ENCODE measurements at places on chromosomes 3 and 15.

DNA sequence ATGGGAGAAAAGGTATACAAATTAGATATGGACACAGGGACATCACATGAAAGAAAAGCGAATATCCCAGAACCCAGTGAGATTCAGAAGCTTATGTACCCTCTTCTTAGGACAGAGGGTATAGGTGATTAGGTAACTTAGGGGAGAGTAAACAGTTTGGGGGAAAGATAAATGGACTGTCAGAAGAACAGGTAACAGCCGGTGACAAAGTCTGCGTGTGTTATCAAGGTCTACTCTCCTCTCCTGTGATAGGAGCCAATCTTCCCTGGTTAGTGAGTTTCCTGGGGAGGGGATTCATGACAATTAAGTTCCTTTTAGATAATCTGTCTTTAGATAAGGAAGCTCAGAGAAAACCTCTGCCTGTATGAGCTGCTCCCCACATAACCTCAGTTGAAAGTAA is 30.6 kb upstream of the SNRPN start:
- H3K27me3 ChIP-seq: no peaks in the 10 kb centered on the region
- H3K27ac ChIP-seq: no peak overlapping the region
- H3K36me3 ChIP-seq: no peaks in the 10 kb centered on the region
- no peaks in the 10 kb centered on the region for H3K4me1 ChIP-seq
- no peak for DNase-seq

DNA sequence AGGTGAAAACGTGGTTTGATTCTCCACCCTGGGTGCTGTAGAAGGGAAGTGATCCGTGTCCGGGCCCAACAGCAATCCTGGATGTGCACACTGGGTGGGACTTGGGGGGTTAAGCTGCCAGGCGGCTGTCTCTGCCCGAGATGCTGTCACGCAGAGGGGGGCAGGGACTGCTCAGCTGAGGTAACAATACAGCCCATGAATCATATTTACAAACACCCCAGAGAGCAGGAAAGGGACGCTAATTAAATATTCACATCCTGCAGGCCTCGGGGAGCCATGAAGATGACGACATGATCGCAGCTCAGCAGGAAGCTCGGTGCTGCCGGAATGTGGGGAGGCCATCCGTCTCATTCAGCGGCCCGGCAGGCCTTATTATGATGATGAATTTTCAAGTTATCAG is 17.9 kb upstream of the CRABP1 start:
- H3K4me1 ChIP-seq: no peaks in the 10 kb centered on the region
- H3K27ac ChIP-seq: no peak overlapping the region
- no peaks in the 10 kb centered on the region for H3K36me3 ChIP-seq
- H3K4me3 ChIP-seq: no peak overlapping the region

DNA sequence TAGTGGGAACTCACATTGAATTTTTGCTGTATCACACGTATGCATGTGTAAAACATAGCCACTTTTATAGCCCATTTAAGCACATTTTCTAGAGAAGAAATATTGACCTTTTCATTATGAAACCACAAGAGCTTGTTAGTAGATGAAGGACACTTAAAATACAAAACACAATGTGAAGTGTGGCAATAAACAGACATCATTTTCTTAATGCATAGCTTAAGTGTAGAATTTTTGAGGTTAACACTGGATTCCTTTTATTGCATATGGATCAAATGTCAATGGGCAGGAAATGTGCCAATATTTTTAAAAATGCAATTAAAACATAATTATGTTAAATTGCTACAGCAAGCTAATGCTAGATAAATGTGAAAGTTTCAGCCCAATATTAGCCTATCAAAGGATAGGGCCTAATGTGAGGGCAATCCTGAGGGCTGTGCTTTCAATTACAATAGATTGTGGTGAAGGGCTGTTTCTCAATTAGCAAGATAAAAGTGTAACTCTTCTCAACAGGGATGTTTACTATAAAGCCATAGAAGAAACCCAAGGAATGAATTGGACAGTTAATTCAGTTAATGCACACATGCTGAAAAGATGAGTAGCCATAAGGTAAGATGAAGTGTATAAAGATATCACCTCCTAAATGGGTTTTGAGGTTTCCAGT is 489.0 kb upstream of the CDIN1 start:
- H3K4me3 ChIP-seq: no peak overlapping the region
- H3K27me3 ChIP-seq: no peaks in the 10 kb centered on the region
- no peaks in the 10 kb centered on the region for H3K36me3 ChIP-seq
- no peaks in the 10 kb centered on the region for H3K4me1 ChIP-seq
- no peak overlapping the region for H3K27ac ChIP-seq

GRCh38 chr3:40585381-40586016 is 60.7 kb downstream of the ZNF621 start:
- H3K36me3 ChIP-seq: no peaks in the 10 kb centered on the region
- no peak for DNase-seq
- no peak overlapping the region for H3K4me3 ChIP-seq
- peaks cover 19% of the 10 kb centered on the region for H3K27me3 ChIP-seq
- H3K4me1 ChIP-seq: peaks cover 7% of the 10 kb centered on the region

- H3K4me3 ChIP-seq: no peak overlapping the region
- peaks cover 12% of the 10 kb centered on the region for H3K27me3 ChIP-seq
- H3K4me1 ChIP-seq: peaks cover 10% of the 10 kb centered on the region
These were observed 1.2 kb upstream of the TPRG1 start for GRCh38 chr3:189170559-189170958.

DNA sequence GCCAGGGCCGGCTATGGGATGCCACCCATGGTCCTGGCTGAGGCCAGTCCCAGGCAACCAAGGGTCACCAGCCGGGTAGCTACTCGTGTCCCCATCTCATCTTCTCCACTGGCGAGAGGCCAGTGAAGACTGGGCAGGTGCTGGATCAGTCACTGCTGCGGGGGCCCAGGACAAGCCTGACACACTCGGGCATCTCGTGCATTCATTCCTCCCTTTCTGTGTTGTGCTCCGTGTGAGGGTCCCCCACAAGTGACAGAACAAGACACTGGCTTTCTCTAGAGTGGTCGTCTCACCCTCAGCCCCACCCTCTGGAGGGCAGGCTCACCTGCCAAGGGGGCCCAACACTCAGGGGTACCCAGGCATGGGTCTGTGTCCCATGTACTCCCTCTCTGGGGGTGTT is 48.4 kb downstream of the ROPN1B start:
- DNase-seq: no peak
- H3K4me1 ChIP-seq: peaks cover 2% of the 10 kb centered on the region
- peaks cover 16% of the 10 kb centered on the region for H3K36me3 ChIP-seq

DNA sequence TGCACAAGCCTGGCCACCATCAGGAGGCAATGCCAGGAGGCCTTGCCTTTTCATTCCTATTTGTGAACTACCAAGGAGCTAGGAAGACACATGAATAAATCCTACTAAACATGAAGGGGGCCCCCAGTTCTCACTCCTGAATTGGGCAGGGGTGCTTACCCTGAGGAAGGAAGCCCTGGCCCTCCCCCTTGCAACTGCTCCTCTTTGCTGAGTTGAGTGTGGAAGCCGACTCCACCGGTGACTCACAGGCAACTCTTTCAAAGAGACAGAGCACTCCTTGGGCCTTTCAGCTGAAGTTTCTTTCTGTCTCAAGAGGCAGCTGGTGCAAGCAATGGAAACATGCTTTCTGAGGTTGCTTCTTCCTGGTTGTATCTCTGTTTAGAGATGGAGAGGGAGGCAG is 1.7 kb downstream of the GABRG3 start:
- DNase-seq: no peak
- H3K4me3 ChIP-seq: no peak overlapping the region
- no peak overlapping the region for H3K27ac ChIP-seq
- H3K36me3 ChIP-seq: peaks cover 2% of the 10 kb centered on the region
- H3K27me3 ChIP-seq: peaks cover 12% of the 10 kb centered on the region
- no peaks in the 10 kb centered on the region for H3K4me1 ChIP-seq

- DNase-seq: no peak
- H3K27me3 ChIP-seq: no peaks in the 10 kb centered on the region
- no peak overlapping the region for H3K27ac ChIP-seq
- no peaks in the 10 kb centered on the region for H3K4me1 ChIP-seq
These were observed 375.1 kb upstream of the DPH6 start for GRCh38 chr15:35921046-35921445.

GRCh38 chr15:60264566-60264965 is 133.2 kb downstream of the ANXA2 start:
- no peaks in the 10 kb centered on the region for H3K4me1 ChIP-seq
- no peak for DNase-seq
- no peak overlapping the region for H3K4me3 ChIP-seq

DNA sequence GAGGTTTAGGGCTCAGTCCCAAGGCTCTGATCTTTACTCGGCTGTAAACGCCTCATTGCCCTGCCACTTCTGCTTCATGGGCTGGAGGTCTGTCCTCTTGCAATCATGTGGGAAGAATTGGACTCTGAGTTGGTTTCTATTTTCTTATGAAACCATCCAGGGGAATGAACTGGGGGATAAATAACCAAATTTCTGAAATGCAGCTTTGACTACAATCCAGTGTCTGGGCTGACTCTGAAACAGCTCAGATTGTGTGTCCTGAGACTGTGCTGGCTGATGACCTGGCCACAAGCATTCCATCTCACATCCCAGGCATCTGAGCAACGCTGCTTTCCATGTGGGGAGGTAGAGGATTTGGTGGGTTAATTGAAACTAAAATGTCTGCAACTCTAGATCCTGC is 71.0 kb upstream of the GALNT15 start:
- no peaks in the 10 kb centered on the region for H3K4me1 ChIP-seq
- no peak for DNase-seq
- no peak overlapping the region for H3K4me3 ChIP-seq
- H3K36me3 ChIP-seq: peaks cover 6% of the 10 kb centered on the region
- H3K27me3 ChIP-seq: peaks cover 20% of the 10 kb centered on the region
- H3K27ac ChIP-seq: no peak overlapping the region

- peak overlapping the region; percentile 65 for H3K4me3 ChIP-seq
- peaks cover 6% of the 10 kb centered on the region for H3K36me3 ChIP-seq
- peaks cover 53% of the 10 kb centered on the region for H3K27me3 ChIP-seq
These were observed 15.5 kb downstream of the PAQR9 start for GRCh38 chr3:142947799-142948575.

- no peaks in the 10 kb centered on the region for H3K36me3 ChIP-seq
- no peaks in the 10 kb centered on the region for H3K4me1 ChIP-seq
- DNase-seq: no peak
- H3K27me3 ChIP-seq: peaks cover 27% of the 10 kb centered on the region
These were observed 33.1 kb downstream of the PTX3 start for GRCh38 chr3:157469561-157470294.

DNA sequence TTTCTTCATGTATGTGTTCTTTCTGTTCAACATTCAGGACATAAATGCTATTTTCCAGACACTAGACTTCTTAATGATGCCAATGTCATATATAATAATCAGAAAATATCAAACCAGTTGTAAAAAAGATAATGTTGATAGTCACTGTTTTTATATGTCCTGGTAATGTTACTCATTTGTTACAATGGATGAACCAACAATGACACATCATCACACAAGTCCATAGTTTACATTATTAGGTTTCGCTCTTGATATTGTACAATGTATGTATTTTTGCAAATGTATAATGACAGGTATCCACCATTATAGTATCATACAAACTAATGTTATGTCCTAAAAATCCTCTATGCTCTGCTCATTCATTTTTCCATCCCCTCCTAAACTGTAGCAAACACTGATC is 243.8 kb upstream of the CDIN1 start:
- H3K27ac ChIP-seq: no peak overlapping the region
- DNase-seq: no peak

GRCh38 chr3:100183608-100184125 is 69.4 kb upstream of the FILIP1L start:
- no peak for DNase-seq
- no peak overlapping the region for H3K27ac ChIP-seq
- peaks cover 2% of the 10 kb centered on the region for H3K36me3 ChIP-seq
- no peak overlapping the region for H3K4me3 ChIP-seq

- H3K27me3 ChIP-seq: no peaks in the 10 kb centered on the region
- DNase-seq: no peak
- no peaks in the 10 kb centered on the region for H3K4me1 ChIP-seq
These were observed 777.5 kb downstream of the OTOL1 start for GRCh38 chr3:162274070-162274469.

GRCh38 chr3:50572801-50573371 is 3.6 kb downstream of the HEMK1 start:
- H3K27me3 ChIP-seq: no peaks in the 10 kb centered on the region
- no peaks in the 10 kb centered on the region for H3K36me3 ChIP-seq
- H3K27ac ChIP-seq: peak overlapping the region; percentile 85
- peak overlapping the region; percentile 85 for H3K4me3 ChIP-seq
- H3K4me1 ChIP-seq: peaks cover 61% of the 10 kb centered on the region

- H3K36me3 ChIP-seq: no peaks in the 10 kb centered on the region
- no peak for DNase-seq
- no peak overlapping the region for H3K4me3 ChIP-seq
- H3K27ac ChIP-seq: no peak overlapping the region
- peaks cover 49% of the 10 kb centered on the region for H3K27me3 ChIP-seq
- H3K4me1 ChIP-seq: no peaks in the 10 kb centered on the region
These were observed 13.2 kb downstream of the MEIS2 start for GRCh38 chr15:37087131-37087588.

- peak overlapping the region; percentile 93 for H3K4me3 ChIP-seq
- no peak for DNase-seq
- no peaks in the 10 kb centered on the region for H3K27me3 ChIP-seq
- peaks cover 20% of the 10 kb centered on the region for H3K4me1 ChIP-seq
These were observed 948 bp downstream of the MAN2C1 start for GRCh38 chr15:75367406-75367912.

- no peak overlapping the region for H3K27ac ChIP-seq
- no peak overlapping the region for H3K4me3 ChIP-seq
- peaks cover 14% of the 10 kb centered on the region for H3K36me3 ChIP-seq
- no peaks in the 10 kb centered on the region for H3K27me3 ChIP-seq
These were observed 79.7 kb upstream of the FLNB start for GRCh38 chr3:57928511-57928910.
